A549 treated with RU486 at 1 μM for 4 hours (cell line): ENCODE measurements at places on chromosomes 2 and 18. TPM values are rescaled to one million over a fixed set of nuclear protein-coding genes. Genes with fewer than 3 reads are reported as not detected.

ABCB11 gene
- total RNA-seq: 0.02 to 0.31 TPM (median 0.05 TPM) in 3 of 5 replicates, not detected in the others

CYP20A1 gene
- 6.9 to 9.9 TPM (median 8.3 TPM) in 5 replicates for total RNA-seq

KLHL30 gene
- 0.10 to 0.22 TPM (median 0.14 TPM) in 5 replicates for total RNA-seq

TGOLN2 gene
- total RNA-seq: 74.7 to 107 TPM (median 104 TPM) in 5 replicates

CHRNA1 gene
- total RNA-seq: not detected in 5 replicates

FASTKD2 gene
- 17.6 to 39.4 TPM (median 35.7 TPM) in 5 replicates for total RNA-seq

CIAO1 gene
- total RNA-seq: 67.8 to 89.5 TPM (median 86.5 TPM) in 5 replicates

FAP gene
- 0.06 TPM in 1 of 5 replicates, not detected in the others for total RNA-seq

ALPI gene
- total RNA-seq: not detected in 5 replicates

DUSP19 gene
- 0.17 to 0.87 TPM (median 0.45 TPM) in 5 replicates for total RNA-seq

MYCN gene
- total RNA-seq: not detected in 5 replicates

ADCY3 gene
- 68.6 to 82.8 TPM (median 76.2 TPM) in 5 replicates for total RNA-seq

RAX gene
- not detected in 5 replicates for total RNA-seq

PDCD1 gene
- total RNA-seq: not detected in 5 replicates

GPR45 gene
- total RNA-seq: not detected in 5 replicates

C2orf80 gene
- total RNA-seq: not detected in 5 replicates

FTCDNL1 gene
- 1.8 to 2.8 TPM (median 2.5 TPM) in 5 replicates for total RNA-seq

VIL1 gene
- 0.13 to 0.42 TPM (median 0.25 TPM) in 5 replicates for total RNA-seq

ZNF396 gene
- total RNA-seq: 0.41 to 0.94 TPM (median 0.64 TPM) in 5 replicates

ZNG1B gene
- 40.8 to 44.7 TPM (median 41.5 TPM) in 5 replicates for total RNA-seq

AQP12A gene
- not detected in 5 replicates for total RNA-seq

LDLRAD4 gene
- total RNA-seq: 1.1 to 2.8 TPM (median 1.3 TPM) in 5 replicates

OR6B2 gene
- total RNA-seq: not detected in 5 replicates

CCL20 gene
- 3.0 to 5.8 TPM (median 4.3 TPM) in 5 replicates for total RNA-seq

TFCP2L1 gene
- total RNA-seq: 0.95 to 1.3 TPM (median 1.2 TPM) in 5 replicates

MLPH gene
- total RNA-seq: 189 to 291 TPM (median 256 TPM) in 5 replicates

RAD51AP2 gene
- not detected in 5 replicates for total RNA-seq

ATOH8 gene
- total RNA-seq: 5.2 to 7.1 TPM (median 5.9 TPM) in 5 replicates

HAAO gene
- not detected in 5 replicates for total RNA-seq

PXDN gene
- total RNA-seq: 7.3 to 13.0 TPM (median 11.4 TPM) in 5 replicates

SERPINB10 gene
- not detected in 5 replicates for total RNA-seq

STARD6 gene
- not detected in 5 replicates for total RNA-seq

GATA6 gene
- 2.0 to 2.9 TPM (median 2.6 TPM) in 5 replicates for total RNA-seq
